HepG2 (cell line): ENCODE measurements at places on chromosomes 16 and 17. TPM values are rescaled to one million over a fixed set of nuclear protein-coding genes. Genes with fewer than 3 reads are reported as not detected.

Gene OSGIN1
- 18.1 and 27.1 TPM in 2 replicates for total RNA-seq

GRCh38 chr17:69142175-69142802 lies 594 bp upstream of the ABCA6 start:
- no peak overlapping the region for H3K4me3 ChIP-seq
- no peak overlapping the region for H3K27ac ChIP-seq

GRCh38 chr17:81206166-81206565 lies 16.6 kb downstream of the CEP131 start:
- H3K4me3 ChIP-seq = no peak overlapping the region
- no peak for DNase-seq
- H3K4me1 ChIP-seq = no peaks in the 10 kb centered on the region
- H3K27ac ChIP-seq = no peak overlapping the region

Gene KSR1
- total RNA-seq = 8.0 and 10.1 TPM in 2 replicates

DNA sequence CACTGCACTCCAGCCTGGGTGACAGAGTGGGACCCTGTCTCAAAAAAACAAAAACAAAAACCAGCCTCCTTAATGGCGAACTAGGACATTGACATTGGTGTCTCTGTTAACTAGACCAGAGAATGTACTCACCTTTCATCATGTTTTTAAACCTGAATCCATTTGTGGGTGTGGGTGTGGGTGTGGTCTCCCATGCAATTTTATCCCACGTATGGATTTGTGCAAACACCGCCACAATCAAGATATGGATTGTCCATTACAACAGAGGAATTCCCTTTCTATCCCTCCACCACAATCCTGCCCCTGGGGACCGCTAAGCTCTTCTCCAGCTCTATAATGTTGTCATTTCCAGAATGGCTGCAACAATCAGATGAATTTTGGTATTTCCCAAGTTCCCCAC lies 49.9 kb downstream of the DNAH17 start:
- no peak overlapping the region for H3K27ac ChIP-seq
- H3K27me3 ChIP-seq = no peaks in the 10 kb centered on the region; the same call in 1 of the 2 replicates
- no peak for DNase-seq
- H3K4me3 ChIP-seq = no peak overlapping the region
- no peaks in the 10 kb centered on the region for H3K36me3 ChIP-seq
